ENCODE measurements at places on chromosomes 11 and 22.

DNA sequence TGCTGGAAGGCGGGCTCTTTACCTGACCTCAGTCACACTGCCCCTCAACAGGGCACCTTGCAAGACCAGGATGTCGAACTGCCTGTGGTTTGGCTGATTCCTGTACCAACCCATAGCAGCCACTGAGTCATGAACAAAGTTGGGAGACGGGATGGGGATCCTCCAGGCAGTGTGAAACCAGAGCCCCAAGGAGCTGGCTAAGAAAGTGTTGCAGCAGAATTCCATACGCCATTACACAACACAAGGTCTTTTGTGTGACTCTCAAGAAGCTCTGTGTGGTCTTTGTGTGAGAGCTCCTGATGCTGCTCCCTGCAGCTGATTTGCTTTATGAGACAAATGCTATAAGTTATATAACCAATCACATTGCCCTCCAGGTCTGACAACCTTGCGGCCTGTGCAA is 617.7 kb downstream of the OPCML start:
- no peak for DNase-seq

GRCh38 chr11:130001461-130002351 is 929 bp downstream of the PRDM10 start:
- no peak for DNase-seq

DNA sequence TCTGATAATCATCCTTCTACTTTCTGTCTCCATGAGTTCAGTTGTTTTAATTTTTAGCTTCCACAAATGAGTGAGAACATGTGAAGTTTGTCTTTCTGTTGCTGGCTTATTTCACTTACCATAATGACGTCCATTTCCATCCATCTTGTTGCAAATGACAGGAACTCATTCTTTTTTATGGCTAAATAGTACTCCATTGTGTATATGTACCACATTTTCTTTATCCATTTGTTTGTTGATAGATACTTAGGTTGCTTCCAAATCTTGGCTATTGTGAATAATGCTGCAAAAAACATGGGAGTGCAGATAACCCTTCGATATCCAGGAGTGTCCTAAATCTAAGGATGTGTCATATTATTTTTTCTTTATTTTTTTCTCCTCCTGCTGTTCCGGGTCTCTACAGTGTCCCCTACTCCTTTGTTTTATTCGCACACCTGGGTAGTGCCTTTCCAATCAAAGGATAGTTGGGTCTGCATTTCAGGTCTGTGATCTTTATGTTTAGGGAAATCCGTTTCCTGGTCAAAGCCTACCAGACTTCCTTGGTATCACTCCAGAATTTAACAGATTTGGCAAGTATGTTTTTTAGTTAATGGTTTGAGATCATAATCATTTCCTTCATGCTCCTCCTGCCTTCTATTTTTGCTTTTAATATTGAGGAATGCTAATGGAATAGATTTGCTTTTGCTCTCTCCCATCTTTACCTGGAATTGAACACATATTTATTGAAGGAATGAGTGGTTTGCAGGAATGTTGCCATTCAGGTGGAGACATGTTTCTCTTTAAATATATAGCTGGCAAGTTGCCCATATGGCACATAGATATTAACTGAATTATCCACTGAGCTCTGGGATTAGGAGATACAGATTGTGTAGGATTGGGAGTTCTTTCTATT is 53.7 kb downstream of the ARHGEF12 start:
- no peak for DNase-seq

GRCh38 chr22:22428222-22429098 is 80.1 kb downstream of the ZNF280B start:
- no peak for DNase-seq

DNA sequence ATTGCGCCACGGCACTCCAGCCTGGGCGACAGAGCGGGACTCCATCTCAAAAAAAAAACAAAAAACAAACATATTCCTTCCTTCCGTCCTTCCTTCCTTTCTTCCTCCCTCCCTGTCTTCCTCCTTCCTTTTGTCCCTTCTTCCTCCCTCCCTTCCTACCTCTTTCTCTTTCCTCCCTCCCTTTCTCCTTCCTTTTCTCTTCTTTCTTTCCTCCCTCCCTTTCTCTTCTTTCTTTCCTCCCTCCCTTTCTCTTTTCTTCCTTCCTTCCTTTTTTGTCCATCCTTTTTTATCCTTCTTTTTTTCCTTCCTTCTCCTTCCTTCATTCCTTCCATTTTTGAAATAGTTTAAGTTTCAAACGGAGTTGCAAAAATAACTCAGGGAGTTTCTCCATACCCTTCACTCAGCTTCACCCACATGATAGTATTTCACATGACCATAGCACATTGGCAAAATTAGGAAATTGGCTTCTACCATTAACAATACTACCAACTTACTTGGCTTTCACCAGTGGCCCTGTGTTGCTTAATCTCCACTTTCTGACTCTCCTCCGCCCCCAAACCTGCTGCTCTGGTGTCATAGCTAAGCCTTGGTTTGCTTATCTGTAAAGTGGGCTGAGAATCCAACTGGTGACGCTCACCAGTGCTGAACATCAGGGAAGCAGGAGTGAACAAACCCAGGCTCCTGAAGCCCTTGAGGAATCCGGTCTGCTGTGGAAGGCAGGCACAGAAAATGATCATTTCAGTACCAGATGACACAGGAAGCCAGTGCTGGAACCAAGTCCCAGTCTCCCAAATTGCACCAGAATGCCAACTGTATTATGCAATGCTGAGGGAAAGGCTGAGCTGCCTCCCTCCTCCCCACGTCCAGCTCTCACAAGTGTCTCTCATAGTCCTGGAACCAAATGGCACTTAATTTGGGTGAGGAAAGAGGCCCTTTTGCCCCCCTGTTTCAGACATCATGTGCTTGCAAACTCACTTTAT is 17.2 kb upstream of the CRYBB3 start:
- no peak for DNase-seq

GRCh38 chr22:34454598-34454997 is 534.3 kb upstream of the LARGE1 start:
- no peak for DNase-seq

DNA sequence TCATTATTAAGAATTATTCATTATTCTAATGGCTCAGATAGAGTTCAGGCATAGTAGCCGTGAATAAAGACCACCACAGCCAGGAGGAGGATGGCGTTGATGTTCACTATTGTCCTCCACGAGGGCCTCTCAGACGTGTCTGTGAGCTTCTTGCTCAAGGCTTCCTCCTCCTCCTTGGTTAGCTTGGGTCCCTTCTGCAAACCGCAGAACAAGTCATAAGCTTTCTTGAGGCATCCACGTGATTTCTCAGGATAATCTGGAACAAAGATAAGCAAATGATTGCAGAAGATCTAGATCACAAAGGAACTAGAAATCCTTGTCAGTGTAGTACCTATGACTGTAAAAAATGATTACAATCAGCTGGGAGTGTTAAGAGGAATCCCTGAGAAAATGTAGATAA is 13.6 kb upstream of the RFPL2 start:
- no peak for DNase-seq

DNA sequence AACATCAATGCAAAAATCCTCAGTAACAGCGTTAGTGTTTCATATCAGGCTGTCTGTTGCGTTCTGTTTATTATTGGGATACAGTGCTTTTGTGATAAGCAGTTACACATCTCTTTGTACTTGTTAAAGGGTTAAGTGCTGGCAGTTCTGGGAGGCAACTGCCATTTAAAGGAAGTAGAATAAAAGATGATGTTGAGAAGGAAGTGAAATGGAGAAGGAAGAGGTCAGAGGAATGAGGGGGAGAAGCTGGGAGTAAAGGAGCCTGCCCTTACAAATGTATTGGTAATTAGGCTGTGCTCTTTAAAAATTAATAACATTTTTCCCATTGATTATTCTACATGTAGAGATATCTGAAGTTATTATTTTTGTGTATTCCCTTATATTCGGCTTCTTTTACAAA is 674.7 kb downstream of the NTM start:
- no peak for DNase-seq

DNA sequence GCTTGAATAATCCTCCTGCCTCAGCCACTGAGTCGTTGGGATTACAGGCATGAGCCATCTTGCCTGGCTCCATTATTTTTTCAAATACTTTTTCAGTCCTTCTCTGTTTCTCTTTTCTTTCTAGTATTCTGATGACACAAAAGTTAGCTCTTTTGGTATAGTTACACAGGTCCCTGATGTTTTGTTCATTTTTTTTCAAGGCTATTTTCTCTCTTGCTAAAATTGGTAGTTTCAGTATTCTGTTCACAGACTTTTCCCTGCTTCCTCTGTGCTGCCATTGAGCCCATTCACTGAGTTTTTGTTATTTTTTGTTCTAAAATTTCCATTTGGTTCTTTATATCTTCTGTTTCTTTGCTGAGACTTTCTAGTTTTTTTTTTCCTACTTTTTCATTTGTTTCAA is 166.5 kb downstream of the UVRAG start:
- DNase-seq, result no peak

DNA sequence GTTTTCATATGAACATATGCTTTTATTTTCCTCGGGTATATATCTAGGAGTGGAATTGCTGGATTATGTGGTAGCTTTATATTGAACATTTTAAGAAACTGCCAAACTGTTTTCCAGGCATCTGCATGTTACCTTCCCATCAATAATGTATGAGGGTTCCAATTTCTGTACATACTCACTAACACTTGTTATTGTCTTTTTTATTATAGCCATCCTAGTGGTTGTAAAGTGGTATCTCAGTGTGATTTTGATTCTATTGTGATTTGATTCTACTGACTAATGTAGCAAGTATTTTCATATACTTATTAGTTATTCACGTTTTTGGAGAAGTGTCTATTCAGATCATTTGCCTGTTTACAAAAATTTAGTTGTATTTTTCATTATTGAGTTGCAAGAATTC is 2.0 kb downstream of the ANO5 start:
- DNase-seq, result no peak

DNA sequence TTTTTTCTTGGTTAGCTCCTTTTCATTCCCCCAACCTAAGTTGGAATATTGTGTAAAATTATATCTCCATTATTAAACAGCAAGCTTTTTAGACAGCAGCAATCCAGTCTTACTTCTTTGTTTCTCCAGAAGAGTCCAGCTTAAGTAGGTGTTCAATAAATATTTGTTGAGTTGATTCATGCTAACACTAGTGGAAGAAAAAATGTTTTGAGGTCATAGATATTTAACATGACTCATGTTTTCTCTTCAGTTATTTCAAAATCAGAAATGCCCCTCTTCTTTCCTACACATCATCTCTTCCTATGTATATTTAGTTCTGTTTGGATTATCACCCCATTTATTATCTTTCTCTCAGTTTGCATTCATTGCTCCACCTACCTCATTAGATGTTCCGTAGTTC is 20.3 kb downstream of the CCDC83 start:
- DNase-seq, result no peak

DNA sequence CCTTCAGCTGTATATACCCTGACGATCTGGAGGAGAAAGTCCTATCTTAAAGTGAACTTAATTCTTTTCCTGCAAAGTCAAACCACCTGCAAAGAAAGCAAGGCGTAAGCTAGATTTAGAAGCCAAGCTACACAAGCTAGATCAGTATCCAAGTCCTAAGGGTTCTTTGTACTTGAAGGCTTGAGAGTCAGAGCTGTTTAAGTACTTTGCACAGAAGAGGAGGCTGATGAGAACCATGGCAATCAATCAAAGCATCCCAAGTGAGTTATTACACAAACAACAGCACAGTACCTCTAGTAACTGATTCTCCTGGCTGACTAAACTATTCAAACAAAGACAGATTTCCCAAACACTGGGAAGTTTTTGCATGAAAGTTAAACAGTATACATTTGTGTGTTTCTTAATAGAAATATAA is 1.9 kb downstream of the CDON start:
- DNase-seq, result no peak

GRCh38 chr22:50145721-50146438 is 24.7 kb upstream of the PANX2 start:
- no peak for DNase-seq
